Endothelial cell of umbilical vein (primary cell): ENCODE measurements at places on chromosomes 6 and 20. TPM values are rescaled to one million over a fixed set of nuclear protein-coding genes. Genes with fewer than 3 reads are reported as not detected.

GRCh38 chr20:38617830-38618196 lies 16.2 kb downstream of the ARHGAP40 start:
- H3K4me3 ChIP-seq = no peak overlapping the region
- DNase-seq = no peak
- peaks cover 16% of the 10 kb centered on the region for H3K27me3 ChIP-seq
- H3K4me1 ChIP-seq = no peaks in the 10 kb centered on the region
- no peaks in the 10 kb centered on the region for H3K36me3 ChIP-seq

DNA sequence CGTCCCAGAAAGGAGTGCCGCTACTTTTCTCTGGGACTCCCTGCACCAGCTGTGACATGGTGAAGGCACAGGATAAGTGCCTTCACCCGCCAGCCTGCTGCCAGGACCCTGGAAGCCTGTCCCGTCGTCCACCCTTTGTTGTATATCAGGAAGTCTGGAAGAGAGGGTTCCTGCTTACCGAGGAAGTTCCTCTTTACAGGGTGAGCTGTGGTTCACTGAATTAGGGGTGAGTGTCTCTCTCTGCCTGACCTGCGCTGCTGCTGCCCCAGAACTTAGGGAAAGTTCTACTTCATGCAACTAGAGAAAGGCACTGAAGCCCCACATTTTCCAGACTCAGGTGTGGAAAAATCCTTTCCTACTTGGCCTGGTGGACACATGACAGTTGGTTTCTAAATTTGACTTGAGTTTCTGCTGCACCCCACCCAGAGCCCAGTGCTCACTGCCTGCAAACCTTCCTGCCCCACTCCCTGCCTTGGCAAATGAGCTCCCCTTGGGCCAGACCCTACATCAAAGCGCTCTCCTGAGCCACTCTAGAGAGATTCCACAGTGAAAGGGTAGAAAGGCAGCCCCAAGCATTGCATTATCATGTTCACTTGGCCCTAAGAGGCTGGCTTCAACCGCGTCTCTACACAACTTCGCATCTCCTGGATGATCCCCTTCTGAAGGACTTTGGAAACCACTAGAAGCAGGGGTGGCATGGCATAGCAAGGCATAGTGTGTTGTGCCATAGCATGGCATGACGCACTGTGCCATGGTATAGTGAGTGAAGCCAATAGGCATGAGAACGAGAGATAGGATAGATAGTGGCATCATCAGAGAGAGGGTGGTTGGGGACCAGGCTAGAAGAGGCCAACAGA lies 215.8 kb upstream of the CDYL start:
- no peak overlapping the region for H3K4me3 ChIP-seq
- no peaks in the 10 kb centered on the region for H3K36me3 ChIP-seq
- DNase-seq = no peak
- H3K27me3 ChIP-seq = no peaks in the 10 kb centered on the region

Gene MTG2
- 22.1 and 31.6 TPM in 2 replicates for total RNA-seq

Gene ECT2L
- total RNA-seq = not detected in 2 replicates

Gene PIGU
- total RNA-seq = 20.3 and 23.3 TPM in 2 replicates
